Activated CD8-positive, alpha-beta memory T cell treated with anti-CD3 and anti-CD28 coated beads for 1 hour (primary cell): ENCODE measurements at places on chromosomes 1 and 21.

GRCh38 chr1:59939393-59939792 is 12.8 kb upstream of the CYP2J2 start:
- DNase-seq: no peak

DNA sequence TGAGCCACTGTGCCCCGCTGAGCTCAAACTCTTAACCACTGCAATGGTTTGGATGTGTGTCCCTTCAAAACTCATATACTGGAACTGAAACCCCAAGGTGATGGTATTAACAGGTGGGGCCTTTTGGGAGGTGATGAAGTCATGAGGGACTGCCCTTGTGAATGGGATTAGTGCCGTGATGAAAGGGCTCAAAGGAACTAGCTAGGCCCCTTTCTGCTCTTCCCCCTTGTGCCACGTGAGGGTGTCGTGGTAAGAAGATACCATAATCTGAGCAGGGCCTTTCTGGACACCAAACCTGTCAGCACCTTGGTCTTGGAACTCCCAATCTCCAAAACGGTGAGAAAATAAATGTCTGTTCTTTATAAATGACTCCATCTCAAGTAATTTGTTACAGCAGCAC is 45.5 kb upstream of the SPOCD1 start:
- no peak for DNase-seq

GRCh38 chr1:104466068-104466467 is 716.4 kb downstream of the AMY1C start:
- DNase-seq: no peak

- DNase-seq: no peak
Observed at GRCh38 chr1:238248356-238248755, 357.6 kb upstream of the ZP4 start.

DNA sequence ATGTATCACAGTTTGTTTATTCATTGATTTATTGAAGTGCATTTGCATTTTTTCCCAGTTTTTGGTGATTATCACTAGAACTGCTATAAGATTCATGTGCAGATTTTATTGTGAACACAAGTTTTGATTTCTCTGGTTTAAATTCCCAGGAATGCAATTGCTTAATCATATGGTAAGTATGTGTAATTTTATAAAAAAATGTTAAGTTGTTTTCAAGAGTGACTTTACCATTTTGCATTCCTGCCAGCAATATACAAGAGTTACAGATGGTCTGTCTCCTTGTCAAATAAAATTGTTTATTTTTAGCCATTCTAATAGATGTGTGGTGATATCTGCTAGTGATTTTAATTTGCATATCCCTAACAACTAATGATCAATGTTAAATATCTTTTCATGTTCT is 127.3 kb upstream of the APP start:
- DNase-seq: no peak

DNA sequence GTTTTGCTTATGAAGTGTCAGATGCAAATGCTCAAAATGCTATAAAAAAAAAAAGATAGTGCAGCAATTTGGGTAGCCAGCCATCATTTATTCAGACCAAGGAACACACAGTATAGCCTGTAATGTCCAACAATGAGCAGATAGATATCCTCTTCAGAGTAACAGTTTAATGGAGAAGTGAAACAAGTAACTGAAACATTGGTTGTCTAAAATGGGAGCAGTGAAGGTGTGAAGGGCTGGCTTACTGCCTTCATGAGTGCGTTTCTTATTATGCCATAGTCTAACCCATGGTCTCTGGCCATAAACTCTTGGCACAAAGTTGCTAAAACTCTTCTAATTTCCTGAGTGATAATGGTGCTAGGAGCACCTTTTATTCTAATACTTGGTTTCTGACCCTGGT is 11.4 kb downstream of the RGS5 start:
- no peak for DNase-seq

- no peak for DNase-seq
Observed at GRCh38 chr21:30243691-30244090, 27.8 kb upstream of the CLDN8 start.

DNA sequence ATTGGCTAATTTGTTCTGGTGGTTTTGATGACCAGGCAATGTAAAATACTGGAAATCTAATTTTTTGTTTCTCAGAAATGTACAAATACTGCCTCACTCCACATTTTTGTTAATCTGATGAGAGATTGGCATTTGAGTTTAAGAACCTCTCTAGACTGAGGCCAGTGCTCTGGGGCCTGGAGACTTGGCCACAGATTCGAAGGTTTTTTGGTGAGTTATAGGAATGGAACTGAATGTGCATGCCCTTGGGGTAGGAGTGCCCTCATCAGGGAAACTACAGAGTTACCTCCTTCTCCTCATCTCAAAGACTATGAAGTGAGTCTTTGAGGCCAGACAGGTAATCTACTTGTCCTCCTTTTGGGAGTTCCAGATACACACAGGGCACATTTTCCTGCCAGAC is 347.9 kb downstream of the LTN1 start:
- no peak for DNase-seq

- DNase-seq: no peak
Observed at GRCh38 chr1:246170574-246171261, 336.4 kb downstream of the SMYD3 start.

DNA sequence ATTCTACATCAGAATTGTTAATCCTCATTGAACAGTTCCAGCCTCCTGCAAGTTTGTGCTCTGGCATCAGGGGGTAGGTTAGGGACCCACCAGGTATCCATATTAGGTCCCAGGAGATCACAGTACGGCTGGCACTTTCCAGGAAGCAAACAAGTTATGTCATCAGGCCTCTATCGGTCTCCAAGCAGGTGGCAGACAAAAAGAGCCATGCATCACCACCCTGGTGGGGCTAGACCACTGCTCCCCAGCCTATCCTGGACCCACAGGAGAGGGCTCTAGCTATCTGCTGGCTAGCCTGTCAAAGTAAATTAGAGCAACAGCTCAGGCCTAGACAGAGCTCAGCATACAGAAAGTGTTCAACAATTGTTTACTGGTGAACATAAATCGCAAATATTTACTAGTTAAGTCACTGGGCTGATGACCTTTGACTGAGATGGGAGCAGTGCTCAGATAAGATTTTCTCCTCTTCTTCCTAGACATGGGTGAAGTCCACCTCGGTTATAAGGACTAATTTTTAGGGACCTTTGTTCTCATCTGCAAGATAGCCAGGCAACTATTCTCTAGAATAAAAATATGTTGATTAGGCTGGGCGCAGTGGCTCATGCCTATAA is 6.4 kb downstream of the NUAK2 start:
- DNase-seq: no peak

DNA sequence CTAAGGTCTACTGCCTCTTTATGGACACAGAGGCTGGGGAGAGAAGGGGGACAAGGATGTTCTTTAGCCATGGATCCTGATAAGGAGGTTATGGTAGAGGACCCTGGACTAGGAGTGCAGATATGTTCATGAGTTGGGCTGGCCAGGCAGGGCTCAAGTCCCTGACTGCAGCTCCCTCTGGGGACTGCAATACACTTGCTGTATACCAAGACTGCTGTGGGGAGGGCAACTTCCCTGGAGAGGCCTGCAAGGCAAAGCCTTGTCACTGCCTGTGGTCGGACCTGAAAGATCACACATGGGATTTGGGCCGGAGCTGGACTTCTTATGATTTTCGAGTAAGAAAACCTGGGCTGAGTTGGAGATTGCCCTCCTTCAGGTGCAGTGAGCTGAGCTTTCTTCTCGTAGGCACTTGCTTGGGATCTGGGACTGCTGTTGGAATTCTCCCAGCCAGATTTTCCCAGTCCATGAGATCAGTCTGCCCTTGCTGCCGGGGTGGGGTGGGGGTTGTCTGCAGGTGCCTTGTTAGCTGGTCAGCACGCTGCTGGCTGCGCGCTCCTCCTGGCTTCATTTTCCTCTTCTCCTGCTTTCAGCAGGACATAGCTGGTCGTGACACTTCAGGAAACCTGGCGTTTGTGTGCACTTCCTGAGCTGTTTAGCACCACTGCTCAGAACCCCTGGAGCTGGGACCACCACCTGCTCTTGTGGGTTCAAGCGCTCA is 49.0 kb upstream of the KCNJ6 start:
- no peak for DNase-seq

DNA sequence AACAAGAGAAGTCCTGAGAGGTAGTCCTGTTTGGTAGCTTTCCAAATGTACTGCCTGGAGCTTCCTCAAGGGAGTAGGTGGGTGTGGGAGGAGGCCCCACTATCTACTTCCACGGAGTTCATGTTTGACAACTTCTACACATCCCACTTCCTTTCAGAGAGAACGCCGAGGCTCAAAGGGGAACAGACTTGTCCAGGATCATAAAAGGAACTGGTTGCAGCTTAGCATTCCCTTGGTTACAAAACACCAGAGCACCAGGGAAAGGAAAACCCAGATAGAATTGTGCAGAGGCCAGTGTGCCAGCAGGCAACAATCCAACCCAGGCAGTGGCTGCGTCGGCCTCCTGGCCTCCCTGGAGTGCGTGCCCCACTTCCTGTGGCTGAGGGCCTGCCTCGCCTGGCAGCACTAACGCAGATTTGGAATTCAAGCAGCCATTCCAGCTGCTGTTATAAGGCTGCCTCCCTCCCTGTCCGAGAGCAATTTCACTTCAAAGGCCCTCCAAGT is 4.2 kb upstream of the RAP1GAP start:
- no peak for DNase-seq
